ENCODE measurements at places on chromosomes 6 and 20.

- DNase-seq, result no peak
Measured at GRCh38 chr6:111406200-111406721, 76.8 kb downstream of the REV3L start.

DNA sequence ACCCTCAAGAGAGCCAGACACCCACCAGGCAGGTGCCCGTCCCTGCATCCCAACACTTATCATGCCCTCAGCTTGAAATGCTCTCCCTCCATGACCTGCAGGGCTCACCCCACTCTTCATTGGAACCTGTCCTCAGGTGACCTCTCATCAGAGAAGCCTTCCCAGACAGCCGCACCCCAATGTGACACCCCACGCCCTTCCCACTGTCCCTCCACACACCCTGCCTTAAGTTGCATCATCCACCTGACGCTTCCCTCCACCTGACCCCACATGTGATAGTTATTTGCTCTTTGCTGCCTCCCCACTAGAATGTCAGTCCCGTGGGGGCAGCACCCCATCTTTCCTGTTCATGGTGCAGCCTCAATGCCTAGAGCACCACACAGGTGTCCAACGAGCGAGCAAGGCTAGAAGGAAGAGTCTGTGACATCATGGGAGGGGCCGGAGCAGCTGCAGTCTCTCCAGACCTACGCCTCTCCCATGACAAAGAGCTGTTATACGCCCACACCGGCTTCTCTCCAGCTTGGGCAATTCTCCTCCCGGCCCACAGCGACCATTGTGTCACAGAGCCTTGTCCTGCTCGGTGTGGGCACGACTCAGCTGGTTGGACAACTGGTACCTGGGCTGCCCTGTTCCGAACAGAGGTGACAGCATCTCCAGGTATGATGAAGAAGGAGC, 58.2 kb downstream of the NFATC2 start:
- DNase-seq, result no peak

GRCh38 chr6:66985816-66986215, 1278.8 kb upstream of the EYS start:
- DNase-seq, result no peak

GRCh38 chr20:50750145-50750671, 18.8 kb downstream of the PARD6B start:
- no peak for DNase-seq

DNA sequence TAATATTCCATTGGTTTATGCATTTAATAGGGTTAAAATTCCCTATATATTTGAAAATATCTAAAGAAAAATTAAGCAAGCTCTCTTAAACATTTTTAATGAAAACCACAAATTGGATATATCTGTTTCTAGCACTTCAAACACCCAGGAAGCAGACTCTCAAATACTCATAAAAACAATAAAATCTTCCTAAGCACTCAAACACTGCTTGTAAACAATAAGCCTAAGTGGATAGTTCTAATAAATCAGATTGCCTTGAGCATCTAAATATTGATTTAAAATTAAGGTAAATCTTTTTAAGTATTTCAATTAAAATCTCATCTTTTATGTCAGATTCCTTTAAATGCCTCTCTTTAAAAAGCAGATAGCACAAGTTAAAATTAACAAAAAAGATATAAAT, 254.4 kb downstream of the KCNQ5 start:
- DNase-seq, result no peak

GRCh38 chr6:18585032-18585573, 198.0 kb downstream of the RNF144B start:
- DNase-seq, result peak; percentile 70

GRCh38 chr6:33192105-33192646, at the start of gene COL11A2:
Gene COL11A2, minus strand, starts transcription at chr6:33192467. Its CDS starts 227 bp downstream, at chr6:33192240.
- DNase-seq, result no peak

DNA sequence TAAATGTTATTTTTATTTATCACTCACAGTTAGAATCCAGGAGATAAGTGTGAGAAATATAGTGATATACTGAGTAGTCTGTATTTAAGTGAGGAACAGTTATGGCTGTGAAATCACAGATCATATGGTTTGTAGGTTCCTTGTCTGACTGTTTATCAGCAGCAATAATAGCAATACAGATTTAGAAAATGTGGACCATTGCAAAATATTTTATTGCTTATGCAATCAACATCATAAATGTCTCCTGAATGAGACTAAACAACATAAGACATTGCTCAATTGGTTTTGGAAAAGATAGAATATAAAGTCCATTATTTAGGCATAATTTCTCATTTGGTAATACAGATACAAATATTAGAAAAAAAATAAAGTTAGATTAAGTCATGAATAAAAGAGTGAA, 43.7 kb downstream of the CCDC170 start:
- no peak for DNase-seq

DNA sequence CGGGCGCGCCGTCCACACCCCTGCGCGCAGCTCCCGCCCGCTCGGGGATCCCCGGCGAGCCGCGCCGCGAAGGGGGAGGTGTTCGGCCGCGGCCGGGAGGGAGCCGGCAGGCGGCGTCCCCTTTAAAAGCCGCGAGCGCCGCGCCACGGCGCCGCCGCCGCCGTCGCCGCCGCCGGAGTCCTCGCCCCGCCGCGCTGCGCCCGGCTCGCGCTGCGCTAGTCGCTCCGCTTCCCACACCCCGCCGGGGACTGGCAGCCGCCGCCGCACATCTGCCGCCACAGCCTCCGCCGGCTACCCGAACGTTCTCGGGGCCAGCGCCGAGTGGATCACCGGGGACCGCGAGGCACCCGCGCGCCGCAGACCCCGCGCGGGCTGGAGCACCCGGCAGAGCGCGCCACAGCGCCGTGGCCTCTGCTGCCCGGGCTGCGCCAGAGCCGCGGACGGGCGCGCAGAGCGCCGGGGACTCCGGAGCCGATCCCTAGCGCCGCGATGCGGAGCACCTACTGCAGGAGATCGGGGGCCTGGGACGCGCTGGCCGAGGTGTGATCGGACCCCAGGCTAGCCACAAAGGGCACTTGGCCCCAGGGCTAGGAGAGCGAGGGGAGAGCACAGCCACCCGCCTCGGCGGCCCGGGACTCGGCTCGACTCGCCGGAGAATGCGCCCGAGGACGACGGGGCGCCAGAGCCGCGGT, at the start of gene BMP2:
TSS of gene BMP2 (plus strand) at position 151 of the 692 bp plus-strand sequence. CDS start 2,441 bp downstream, outside the sequence.
- DNase-seq, result no peak
